Liver (tissue), 10 donors: ENCODE measurements at places on chromosomes 2 and 18. TPM values are rescaled to one million over a fixed set of nuclear protein-coding genes. Genes with fewer than 3 reads are reported as not detected.

Gene WDR54
- 3.2 TPM for polyA plus RNA-seq

Gene IL1RL2
- polyA plus RNA-seq = 1.3 TPM

Gene MALL
- 3.3 TPM for polyA plus RNA-seq

Gene DYNAP
- not detected for polyA plus RNA-seq

Gene SP140
- polyA plus RNA-seq = 0.46 TPM

Gene SPRED2
- polyA plus RNA-seq = 7.3 TPM

Gene CCDC121
- polyA plus RNA-seq = 1.2 TPM

Gene SLC5A6
- 46.0 TPM for polyA plus RNA-seq

Gene CFAP65
- not detected for polyA plus RNA-seq

Gene C2orf78
- polyA plus RNA-seq = 0.02 TPM

Gene CASP10
- 2.6 TPM for polyA plus RNA-seq

Gene EMX1
- 0.06 TPM for polyA plus RNA-seq

Gene ALPG
- not detected for polyA plus RNA-seq

Gene CCT4
- 39.0 TPM for polyA plus RNA-seq

Gene REG1A
- polyA plus RNA-seq = 0.98 TPM

Gene CFC1
- not detected for polyA plus RNA-seq

Gene CYP20A1
- polyA plus RNA-seq = 14.5 TPM

Gene NEURL3
- polyA plus RNA-seq = 0.61 TPM

Gene TMEM150A
- 32.5 TPM for polyA plus RNA-seq

Gene RRM2
- 3.9 TPM for polyA plus RNA-seq

Gene C2orf92
- 1.9 TPM for polyA plus RNA-seq

Gene MAPK4
- polyA plus RNA-seq = 1.1 TPM

Gene SIX3
- polyA plus RNA-seq = not detected

Gene CIB4
- not detected for polyA plus RNA-seq

Gene INHBB
- 7.4 TPM for polyA plus RNA-seq
